ENCODE measurements at places on chromosomes 3 and 15. TPM values are rescaled to one million over a fixed set of nuclear protein-coding genes. Genes with fewer than 3 reads are reported as not detected.

The NR1I2 gene
- not detected for total RNA-seq

The WDR72 gene
- total RNA-seq, result not detected

The C3orf22 gene
- not detected for total RNA-seq

The CALML4 gene
- 6.3 TPM for total RNA-seq

The POTEB gene
- total RNA-seq, result not detected

The HHATL gene
- not detected for total RNA-seq

The HIGD2B gene
- not detected for total RNA-seq

The CILP gene
- 0.12 TPM for total RNA-seq

The PAQR5 gene
- not detected for total RNA-seq

The U2SURP gene
- 52.2 TPM for total RNA-seq

The LRRC3B gene
- not detected for total RNA-seq

The FBXO40 gene
- total RNA-seq, result not detected

The LCTL gene
- total RNA-seq, result not detected

The KY gene
- not detected for total RNA-seq

The IGF2BP2 gene
- 71.5 TPM for total RNA-seq

The REC114 gene
- total RNA-seq, result not detected

The IL5RA gene
- not detected for total RNA-seq

The ADIPOQ gene
- not detected for total RNA-seq
